ENCODE measurements at places on chromosomes 12 and 14.
A peak's percentile ranks its signal among the peaks of the same experiment; 100 is the strongest.

DNA sequence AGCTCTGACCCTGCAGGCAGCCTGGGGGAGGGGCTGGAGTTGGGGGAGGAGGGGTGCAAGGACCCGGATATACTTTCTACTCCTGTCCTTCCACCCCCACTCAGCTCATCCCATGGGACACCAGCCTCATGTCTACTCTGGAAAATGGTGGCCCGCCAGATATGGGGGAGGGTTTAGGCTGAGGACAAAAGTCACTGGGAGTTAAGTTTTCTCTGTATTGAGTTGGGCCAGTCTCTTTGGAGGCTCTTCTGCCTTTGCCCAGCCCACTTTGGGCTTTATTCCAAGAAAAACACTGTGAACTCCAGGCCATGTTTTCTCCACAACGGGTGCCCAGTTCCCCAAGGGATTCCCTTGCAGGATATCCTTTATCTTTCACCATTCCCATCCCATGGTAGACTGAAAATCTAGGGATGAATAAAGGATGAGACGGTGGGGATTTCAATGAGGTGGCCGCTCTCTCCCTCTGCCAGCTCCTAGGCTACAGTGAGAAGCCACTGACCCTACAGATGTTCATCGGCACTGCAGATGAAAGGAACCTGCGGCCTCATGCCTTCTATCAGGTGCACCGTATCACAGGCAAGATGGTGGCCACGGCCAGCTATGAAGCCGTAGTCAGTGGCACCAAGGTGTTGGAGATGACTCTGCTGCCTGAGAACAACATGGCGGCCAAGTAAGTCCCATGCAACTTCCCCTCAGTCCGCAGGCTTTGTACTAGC is 4.9 kb downstream of the NFATC4 start:
- no peak for DNase-seq

DNA sequence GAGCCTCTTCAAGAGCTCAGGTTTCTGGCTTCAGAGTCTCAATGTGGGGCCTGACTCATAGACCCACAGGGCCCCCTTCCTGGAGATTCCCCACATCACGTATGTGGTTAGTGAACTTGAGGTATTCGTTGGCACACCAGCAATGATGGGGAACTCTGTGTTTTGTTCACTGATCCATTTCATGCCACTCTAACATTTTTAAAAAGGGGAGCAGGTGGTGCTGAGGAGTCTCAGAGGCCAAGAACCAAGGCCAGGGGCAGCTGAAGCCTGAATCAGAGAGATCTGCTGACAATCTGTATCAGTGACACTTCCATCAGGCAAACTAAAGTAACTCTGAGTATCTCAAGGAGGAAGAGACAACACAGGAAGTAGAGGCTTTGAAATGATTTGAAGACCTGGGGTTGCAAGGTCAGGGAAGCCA is 323.4 kb downstream of the VRK1 start:
- no peak for DNase-seq

GRCh38 chr14:21997300-21997699 is 323.7 kb upstream of the OR4E1 start:
- peak; percentile 28 for DNase-seq

GRCh38 chr14:49863487-49864281 is 11.1 kb upstream of the NEMF start:
- no peak for DNase-seq

DNA sequence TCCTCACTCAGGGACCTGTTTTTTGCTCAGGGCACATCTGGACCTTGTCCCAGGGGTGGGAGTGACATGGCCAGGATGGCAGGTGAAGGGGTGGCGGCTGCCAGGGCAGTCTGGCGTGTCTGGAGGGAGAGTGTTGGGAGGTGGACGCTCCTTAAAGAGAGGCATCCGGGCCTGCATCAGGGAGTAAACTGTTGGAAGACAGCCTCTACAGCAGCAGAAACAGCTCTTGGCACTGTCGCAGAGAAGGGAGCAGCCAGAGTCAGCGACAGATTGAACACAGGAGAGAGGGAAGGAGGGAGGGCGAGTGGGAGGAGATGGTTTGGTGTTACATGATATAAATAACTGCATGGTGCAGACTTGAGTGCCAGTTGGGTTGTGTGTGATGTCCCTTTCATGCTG is 52.8 kb downstream of the IGF1 start:
- DNase-seq: no peak

- DNase-seq: no peak
Observed at GRCh38 chr14:104866451-104867370, 1.6 kb downstream of the CEP170B start.

- DNase-seq: no peak
Observed at GRCh38 chr14:36816481-36816880, 154.8 kb downstream of the PAX9 start.

DNA sequence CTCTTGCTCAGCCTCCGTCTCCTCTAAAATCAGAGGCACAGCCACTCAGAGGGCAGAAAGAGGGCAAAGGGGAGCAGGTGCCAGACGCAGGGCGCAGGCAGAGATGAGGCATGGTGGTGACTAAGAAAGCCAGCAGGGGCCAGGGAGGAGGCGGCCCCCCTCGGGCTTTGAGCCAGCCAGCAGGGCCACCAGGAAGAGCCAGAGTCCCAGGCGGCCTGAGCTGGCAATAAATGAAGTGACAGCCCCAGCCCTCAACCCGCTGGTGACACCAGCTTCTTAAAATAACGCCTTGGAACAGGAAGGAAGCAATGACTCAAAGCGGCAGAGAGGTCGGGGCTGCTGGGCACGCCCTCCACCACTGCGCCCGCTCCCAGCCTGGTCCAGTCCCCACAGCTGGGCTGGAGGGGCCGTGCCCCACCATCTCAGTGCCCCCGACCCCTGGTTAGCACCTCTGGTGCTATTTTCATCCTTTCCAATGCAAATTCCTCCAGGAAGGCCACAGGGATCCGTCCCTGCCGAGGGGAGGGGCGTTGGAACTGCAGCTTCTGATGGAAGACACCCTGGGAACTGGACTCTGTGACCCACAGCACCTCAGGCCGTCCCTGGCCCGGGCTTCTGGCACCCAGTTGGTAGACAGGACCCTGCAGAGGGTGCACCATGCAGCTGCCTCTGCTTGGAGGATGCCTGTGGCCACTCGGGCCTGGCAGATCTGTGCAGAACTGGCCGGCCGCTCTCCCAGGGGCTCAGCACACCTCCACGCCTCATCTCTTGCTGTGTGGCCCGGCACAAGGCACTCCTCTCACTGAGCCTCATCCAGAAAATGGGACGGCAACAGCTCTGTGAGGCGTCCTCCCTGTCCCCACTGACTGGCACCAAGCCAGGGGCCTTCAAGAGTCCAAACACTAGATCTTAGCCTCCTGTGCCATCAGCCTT is 113.7 kb downstream of the NCOR2 start:
- no peak for DNase-seq

GRCh38 chr12:16266085-16266484 is 11.4 kb downstream of the SLC15A5 start:
- DNase-seq: no peak

DNA sequence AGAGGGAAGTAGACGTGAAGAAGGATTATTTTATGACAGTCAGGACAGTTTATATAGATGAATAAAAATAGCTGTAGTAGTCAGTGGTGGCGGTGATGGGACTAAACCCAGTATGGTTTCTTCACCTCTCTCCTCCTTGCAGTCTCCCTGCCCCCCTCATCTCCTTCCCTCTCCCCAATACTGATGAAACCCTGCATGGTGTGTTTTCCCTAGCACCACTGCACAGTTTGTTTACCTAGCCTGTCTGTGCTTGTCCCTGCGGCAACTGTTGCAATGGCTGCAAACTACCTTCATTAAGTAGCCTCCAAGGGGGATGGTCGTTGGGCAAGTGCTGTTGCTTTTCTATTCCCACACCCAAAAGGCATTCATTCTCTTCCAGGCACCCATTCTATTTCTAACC is 14.7 kb downstream of the PCBP2 start:
- no peak for DNase-seq

DNA sequence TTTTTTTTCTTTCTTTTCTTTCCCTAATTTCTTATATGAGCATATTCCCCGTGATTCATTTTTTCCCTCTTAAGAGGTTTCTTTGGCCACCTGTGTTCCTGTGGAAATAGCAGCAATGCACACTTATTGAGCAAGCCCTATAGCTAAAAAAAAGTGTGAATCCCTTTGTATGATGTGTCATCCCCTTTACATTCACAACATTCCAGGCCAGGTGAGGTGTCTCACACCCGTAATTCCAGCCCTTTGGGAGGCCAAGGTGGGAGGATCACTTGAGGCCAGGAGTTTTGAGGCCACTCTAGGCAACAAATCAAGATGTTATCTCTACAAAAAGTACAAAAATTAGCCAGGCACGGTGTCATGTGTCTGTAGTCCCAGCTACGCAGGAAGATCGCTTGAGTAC is 700.4 kb upstream of the TBX3 start:
- no peak for DNase-seq

DNA sequence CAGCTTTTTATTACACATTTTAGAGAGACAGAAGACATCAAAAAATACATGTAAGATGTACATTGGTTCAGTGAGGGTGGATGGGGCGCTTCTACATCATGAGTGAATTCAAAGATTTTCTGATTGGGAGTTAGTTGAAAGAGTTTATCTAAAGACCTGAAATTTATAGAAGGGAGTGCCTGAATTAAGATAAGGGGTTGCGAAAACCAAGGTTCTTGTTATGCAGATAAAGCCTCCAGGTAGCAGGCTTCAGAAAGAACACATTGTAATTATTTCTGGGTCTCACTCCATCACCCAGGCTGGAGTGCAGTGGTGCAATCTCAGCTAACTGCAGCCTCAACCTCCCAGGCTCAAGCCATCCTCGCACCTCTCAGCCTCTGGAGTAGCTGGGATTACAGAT is 26.2 kb upstream of the TMPO start:
- no peak for DNase-seq

GRCh38 chr12:84694116-84694515 is 218.5 kb downstream of the SLC6A15 start:
- no peak for DNase-seq

DNA sequence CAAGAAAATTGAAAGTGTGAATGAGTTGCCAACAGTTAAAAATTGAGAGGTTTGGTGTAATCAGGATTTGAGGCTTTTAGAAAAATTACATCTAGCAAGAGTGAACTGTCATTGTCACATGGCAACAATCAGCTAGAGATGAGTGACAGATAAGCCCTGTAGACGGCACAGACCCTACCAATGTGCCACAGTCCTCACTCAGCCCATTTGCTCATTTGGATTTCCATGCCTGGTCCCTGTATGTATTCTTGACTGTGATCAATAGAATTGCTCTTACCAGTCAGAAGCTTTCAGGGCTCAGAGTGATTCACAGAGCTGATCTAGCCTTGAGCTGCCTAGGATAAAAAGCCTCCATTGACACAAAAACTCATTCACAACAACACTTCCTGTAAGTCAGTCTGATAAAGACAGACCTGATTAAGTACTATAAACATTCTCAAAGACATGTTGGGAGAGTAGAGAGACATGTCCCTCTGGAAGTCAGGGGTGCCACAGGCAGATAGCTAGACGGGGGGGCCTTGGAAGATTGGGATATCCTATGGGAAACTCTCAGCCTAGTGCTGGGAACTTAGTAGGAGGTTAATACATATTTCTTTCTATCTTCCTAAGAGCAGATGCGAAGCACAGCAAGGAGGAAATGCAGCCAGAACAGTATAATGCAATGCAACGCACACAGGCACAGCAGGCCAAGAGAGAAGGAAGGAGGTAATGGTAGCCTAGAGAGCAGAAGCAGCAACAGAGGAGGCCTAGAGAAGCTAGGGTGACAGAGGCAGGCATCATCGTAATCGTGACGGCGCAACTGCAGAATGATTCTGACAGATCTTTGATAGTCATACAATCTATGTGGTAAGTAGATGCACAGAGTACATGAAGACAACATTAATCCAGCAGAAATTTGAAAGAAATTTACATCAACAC is 2.0 kb upstream of the PELI2 start:
- no peak for DNase-seq

- no peak for DNase-seq
Observed at GRCh38 chr12:138171-138897, 71.8 kb downstream of the IQSEC3 start.

GRCh38 chr14:57464008-57464730 is 29.5 kb downstream of the CCDC198 start:
- no peak for DNase-seq

DNA sequence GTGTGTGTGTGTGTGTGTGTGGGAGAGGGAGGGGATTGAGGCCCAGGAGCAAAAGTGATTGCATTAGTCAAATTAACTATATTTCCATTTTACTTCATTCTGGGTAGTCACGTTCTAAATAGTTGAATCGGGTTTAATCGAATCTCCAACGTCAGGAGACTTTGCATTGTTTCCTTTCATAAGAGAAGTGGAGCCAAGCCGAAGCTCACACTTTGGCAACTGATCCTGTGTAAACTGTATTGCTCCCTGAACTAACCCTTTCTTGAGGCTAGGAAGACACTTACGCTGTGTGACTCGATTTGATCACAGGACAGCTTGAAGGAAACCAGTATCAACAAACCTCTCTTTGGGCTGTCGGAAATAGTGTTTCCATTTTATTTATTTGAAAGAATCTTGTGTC is 363.4 kb upstream of the ATP2B1 start:
- DNase-seq: no peak

DNA sequence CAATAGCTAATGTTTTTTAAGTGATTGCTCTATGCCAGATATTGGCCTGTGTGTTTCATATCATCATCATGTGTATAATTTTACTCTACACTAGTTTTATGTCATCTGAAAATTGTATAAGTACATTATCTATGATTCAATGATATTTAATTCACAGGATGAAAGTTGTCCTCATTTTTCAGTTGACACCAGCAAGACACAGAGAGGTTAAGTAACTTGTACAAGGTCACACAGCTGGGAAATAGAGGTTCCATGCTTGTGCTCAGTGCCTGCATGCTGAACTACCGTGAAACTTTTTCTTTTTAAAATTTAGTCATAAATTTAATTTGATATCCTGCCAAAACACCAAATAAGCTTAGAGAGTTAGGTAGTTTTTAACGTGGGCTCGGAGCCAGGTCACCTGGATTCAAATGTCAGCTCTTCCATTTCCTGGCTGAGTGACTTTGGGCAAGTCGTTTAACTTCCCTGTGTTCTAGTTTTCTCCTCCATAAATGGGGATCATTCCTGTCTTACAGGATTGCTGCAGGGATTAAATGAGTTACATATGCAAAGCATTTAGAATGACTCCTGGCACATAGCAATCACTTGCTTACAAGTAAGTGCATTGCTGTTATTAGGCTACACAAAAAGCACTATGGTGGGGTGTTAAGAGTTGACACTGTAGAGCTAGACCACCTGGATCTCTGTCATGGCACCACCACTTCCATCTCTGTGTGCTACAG is 183.9 kb downstream of the ETV6 start:
- DNase-seq: no peak

DNA sequence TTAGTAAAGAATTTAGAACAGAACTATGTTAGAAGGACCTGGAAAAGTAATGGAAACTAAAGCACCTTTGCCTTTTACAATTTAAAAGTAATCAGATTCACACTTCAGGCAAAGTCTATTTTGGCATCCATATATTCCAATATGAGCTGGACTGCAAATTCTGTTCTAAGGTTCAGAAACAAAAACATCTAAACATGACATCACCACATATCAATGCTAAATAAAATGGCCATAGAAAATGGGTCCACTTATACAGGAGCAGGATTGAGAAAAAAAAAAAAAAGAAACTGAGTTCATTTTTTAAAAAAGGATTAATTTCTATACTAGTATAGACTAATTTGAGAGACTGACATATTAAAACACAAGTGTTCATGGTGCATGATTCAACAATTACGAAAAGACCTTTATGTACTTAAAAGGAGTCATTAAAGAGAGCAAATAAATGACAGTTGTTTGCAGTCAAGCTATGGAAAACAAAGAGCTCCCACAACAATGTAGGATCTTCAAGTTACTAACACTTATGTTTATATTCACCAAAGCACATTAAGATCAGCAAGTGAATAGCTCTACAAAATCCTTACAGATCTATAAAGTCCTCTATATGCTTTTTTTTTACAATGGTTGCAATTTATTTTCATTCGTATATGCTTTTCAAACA is 45.7 kb downstream of the DICER1 start:
- no peak for DNase-seq

All from HEK293T (cell line).